SJSA1 (cell line): ENCODE measurements at places on chromosomes 12 and 14.

- no peak for DNase-seq
Observed at GRCh38 chr12:116401565-116401964, 124.1 kb upstream of the MED13L start.

DNA sequence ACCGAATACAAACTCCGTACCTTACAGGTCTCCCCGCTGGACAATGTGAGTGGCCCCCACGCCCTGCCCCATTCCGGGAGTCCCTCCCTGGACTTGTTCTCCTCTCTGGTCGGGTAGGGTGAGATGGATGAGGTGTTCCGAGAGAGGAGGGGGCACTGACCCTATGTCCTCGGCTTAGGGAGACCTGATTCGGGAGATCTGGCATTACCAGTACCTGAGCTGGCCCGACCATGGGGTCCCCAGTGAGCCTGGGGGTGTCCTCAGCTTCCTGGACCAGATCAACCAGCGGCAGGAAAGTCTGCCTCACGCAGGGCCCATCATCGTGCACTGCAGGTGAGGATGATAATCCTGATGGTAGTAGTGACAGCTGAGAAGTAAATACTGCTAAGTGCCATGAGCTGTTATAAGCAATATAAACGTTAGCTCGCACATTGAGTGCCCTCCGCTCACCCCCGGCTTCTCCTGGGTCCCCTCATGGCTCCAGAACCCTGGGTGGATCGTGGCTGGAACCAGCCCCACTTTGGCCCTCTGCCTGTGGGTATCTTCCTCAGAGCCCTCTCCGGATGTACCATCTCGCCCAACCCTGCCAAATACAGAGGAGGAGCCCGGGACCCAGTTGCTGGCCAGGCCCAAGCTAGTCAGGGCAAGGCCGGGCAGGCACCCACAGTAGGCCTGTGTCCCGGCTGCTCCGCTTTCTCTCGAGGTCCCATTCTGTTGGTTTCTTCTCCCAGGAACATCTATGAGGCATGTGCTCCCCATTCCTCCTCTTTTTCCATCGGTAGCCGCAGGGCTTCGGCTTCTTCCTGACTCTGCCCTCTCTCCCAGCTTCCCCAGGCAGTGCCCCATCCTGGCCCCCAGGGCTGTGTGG is 6.8 kb downstream of the PTPN6 start:
- DNase-seq: no peak

DNA sequence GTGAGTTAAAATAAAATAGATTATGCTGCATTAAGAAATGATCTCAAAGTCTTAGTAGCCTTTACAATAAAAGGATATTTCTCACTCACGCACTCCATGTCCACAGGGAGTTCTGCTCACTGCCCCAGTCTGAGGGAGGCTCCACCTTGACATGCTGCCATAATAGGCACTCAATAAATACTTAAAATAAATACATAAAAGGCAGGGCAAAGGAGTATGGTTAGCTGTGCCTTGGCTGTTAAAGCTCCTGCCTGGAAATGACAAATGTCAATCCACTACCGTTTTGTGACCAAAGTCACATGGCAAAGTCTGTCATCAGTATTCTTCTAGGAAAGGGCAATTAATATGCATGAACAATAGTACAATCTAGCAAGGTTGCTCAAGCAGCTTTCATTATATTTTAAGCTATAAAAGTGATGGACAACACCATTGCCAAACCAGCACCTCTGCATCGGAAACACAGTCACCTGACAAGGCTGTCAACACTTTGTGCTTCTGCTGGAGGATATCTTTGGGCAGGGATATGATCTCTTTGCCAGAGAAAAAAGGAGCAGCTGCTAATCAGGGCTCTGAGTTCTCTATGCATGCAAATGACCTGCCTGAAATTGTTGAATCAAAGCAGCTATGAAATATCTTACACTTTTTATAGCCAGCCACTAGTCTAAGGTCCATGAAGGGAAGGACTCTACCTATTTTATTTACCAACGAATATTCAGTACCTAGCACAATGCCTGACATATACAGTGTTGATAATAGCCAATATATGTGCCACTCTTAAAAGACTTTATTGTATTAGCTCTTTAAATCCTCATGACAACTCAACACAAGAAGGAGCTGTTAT is 90.1 kb downstream of the PTPRR start:
- DNase-seq: no peak

GRCh38 chr12:126734710-126735109 is 1532.3 kb upstream of the TMEM132C start:
- DNase-seq: no peak

DNA sequence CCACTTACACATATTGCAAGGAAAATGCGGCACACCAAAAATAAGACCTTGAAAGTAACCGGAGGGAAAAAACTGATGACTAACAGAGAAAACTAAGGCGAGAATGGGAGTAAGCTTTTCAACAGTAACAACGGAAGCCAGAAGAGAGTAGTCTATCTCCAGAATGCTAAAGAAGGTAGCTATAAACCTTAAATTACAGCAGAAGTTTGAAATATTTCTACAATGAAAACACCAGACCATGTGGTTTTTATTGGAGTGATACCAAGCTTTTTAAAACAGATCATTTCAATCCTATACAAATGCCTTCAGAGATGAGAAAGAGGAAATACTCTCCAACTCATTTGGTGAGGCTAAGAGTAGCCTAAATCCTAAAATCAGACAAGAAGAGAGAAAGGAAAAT is 209.5 kb downstream of the ANO6 start:
- no peak for DNase-seq
